ENCODE measurements at places on chromosomes 2 and 18.

DNA sequence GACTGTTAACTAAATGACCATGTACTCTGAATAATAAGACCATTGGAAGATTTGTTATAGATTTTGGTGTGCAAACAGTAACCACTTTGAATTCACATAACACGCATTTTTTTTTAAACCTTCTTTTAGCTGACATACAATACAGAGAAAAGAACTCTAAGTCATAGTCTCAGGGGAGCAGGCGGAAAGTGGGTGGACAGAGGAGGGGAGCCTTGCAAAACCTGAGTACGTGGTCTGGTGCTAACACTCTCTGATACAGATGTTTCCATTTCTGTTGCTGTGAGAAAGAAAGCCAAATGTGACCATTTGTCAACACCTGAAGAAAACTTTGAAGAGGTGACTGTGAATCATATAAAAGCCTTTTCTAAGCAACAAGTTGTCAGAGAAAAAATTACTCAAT is 151.8 kb upstream of the GCFC2 start:
- DNase-seq: no peak

DNA sequence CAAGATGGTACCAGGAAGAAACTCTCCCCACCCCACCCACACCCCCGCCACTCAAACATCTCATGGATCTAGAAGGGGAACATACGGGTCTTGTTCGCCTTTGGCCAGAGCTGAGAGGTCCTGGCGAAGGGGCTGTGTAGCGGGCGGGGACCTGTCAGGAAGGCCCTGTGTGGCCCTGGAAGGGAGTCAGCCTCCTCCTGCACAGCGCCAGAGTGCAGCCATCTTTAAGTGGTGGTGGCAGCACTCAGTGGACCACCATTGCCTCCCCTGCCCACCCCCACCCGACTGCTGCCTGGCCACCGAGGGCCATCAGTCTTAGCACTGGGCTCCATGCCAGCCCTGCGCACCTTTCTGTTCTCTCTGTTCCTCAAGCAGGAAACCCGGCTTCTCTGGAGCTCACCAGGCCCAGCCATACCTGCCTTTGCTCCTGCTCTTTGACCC is 11.6 kb upstream of the FAHD2A start:
- no peak for DNase-seq

GRCh38 chr2:194566907-194567660 is 1089.9 kb upstream of the SLC39A10 start:
- DNase-seq: no peak

DNA sequence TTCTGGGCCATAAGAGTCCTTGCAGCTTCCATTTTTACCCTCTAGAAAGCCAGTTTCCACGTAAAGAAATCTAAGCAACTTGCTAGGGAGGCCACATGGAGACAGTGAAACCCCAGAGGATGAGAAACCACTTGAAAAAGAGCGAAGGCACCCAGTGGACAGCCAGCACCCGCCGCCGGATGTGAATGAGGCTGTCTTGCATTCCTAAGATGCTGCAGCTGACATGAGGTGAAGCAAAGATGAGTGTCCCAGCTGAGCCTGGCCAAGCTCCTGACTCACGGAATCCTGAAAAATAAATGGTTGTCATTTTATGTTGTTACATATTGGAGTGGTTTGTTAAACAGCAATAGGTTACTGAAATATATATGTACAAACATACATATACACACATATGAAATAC is 65.9 kb upstream of the STPG4 start:
- no peak for DNase-seq

DNA sequence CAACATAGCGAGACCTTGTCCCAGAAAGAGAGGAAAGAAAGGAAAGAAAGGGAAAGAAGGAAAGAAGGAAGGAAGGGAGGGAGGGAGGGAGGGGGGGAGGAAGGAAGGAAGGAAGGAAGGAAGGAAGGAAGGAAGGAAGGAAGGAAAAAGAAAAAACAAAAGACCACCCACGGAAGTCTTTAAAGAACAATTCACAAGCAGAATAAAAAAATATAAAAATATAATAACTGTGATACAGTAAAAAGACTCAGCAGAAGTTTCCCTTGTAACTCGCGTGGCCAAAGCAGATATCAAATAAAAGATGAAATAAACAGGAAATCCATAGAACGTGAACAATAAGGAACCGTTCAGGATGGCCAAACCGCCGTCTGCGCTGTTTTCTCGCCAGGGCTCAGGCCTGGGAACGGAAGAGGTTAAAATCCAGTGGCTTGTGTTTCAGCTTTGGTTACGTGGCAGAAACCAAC is 1.2 kb upstream of the SLC1A4 start:
- DNase-seq: no peak
